ENCODE measurements at places on chromosomes 5 and 9.

GRCh38 chr5:15704397-15704947, 204.5 kb downstream of the FBXL7 start:
- DNase-seq = no peak

- no peak for DNase-seq
Observed at GRCh38 chr5:60687927-60688720, 11.8 kb downstream of the DEPDC1B start.

DNA sequence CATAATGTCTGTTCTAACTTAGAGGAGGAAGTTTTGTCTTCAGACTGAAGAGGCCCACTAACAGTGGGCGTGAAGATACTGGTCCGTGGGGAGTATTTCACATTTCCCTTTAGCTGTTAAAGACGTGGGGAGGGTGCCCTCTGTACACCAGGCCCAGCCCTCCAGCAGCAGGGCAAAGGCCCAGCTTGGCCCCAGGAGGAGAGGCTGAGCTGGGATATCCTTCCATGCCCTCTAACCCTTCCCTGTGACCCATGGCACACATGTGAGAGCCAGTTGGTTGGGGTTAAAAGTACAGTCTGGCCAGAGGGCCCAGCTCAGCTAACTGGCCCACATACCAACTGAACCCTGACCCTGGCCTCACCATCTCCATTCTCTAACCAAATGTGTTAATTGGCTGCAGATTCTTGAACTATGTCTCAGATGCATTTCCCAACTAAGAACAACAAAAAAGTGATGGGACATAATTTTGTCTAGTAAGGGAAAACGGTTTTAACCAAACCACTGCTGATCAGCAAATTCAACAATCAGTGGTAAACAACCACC, 74.4 kb downstream of the LHFPL2 start:
- no peak for DNase-seq

GRCh38 chr5:60597572-60598320, 102.2 kb downstream of the DEPDC1B start:
- DNase-seq = no peak

DNA sequence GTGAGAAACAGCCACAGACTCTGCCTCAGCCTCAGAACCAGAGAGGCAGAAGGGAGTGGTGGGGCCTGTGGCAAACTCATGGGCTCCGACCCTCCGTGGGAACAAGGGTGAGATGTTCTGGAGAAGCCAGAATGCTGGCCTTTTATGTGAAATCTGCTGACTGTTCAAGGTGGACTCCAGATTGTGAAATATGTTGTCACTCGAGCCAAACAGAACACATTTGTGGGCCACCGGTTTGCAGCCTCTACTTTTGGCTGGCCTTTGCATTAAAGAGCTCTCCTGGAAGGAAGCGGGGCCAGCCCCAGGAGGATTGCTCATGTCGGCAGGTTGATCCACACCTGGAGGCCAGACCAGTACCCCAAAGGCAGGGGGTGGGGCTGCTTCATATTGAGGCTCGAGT, 62.4 kb downstream of the ERGIC1 start:
- no peak for DNase-seq

GRCh38 chr5:73814233-73814846, 188.3 kb downstream of the ARHGEF28 start:
- DNase-seq = no peak

- no peak for DNase-seq
Observed at GRCh38 chr9:111001526-111001925, 36.7 kb downstream of the LPAR1 start.

DNA sequence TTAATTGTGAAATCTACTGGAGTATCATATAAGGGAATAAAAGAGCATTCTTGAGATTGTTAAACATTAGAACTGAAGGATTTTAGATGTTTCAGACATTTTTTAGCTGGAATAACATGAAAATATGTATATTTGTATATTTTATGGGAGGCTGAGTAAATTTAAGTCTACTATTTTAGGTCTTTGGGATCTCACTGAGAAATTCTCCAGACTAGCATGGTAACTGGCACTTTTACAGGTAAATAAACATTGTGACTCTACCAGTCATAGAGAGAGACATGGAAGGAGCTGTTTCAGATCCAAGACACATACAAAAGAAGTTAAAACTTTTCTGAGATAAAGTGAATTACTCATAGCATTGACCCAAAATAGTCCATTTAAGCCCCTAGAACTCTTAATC, 59.4 kb downstream of the NDUFAF2 start:
- no peak for DNase-seq

DNA sequence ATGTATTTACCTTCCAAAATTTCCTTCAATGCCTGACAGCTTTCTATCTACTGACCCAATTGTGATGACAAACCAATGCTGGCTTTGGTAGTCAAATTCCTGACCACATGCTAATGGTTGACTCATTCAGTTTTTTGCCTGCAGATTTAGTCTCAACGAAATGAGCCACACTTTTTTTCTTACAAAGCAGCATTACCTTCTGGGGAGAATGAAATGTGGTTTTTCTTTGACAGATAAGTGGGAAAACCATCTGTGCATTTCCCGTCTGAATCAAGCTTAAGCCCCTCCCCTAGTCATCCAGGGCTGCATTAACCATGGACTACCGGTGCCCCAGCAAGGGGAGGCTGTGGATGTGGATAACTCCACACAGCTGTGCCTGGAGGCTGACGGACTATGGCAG, 99.6 kb upstream of the TAF11L2 start:
- DNase-seq = no peak

- DNase-seq = no peak
Observed at GRCh38 chr5:170301981-170302652, 4.5 kb upstream of the LCP2 start.

DNA sequence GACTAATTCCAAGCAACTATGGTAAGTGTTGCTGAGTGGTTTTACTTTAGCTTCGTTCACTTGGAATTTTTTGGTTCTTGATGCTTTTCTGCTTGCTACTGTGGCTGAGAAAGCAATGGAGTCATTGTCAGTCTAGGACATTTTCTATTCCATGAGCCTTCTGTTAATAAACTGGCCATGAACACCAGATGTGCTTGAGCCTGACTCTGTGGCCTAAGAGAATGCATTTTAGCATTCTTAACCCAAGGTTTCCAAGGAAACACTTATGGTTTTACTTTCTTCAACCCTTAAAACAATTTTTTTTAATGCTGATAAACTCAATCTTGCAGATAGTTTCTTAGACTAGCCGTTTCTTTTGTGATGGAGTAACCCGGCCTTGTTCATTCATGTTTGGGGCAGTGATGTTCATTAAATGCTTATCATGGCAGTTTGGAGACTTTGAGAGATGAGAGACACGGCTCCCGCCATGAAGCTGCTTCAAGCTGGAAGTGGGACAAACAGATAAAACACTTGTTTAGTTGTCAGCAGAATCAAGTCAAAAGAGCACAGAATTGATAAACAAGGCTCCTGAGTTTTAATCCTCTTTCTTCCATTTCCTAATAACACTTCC, 42.4 kb downstream of the OSTF1 start:
- no peak for DNase-seq

DNA sequence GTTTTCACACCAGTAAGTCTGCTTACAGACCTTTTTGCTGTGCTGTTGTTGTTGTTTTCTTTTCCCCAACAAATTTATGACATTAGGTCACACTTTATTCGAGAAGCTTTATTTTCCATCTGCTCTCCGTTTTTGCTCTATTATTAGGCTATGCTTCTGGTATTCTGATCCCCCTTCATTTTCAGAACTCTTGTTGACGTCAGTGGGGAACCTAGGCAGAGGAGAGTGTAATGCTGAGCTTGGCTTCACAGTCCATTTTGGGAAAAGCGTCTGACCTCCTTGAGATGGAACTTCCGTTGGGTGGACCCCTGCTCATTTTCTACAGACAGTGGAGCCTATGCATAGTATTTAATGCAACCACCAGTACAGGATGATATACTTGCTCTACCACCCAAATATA, 387.9 kb upstream of the MEF2C start:
- DNase-seq = no peak

- DNase-seq = no peak
Observed at GRCh38 chr9:87081503-87081902, 134.2 kb upstream of the GAS1 start.

GRCh38 chr9:96048104-96048955, 172.8 kb downstream of the ERCC6L2 start:
- DNase-seq = no peak

DNA sequence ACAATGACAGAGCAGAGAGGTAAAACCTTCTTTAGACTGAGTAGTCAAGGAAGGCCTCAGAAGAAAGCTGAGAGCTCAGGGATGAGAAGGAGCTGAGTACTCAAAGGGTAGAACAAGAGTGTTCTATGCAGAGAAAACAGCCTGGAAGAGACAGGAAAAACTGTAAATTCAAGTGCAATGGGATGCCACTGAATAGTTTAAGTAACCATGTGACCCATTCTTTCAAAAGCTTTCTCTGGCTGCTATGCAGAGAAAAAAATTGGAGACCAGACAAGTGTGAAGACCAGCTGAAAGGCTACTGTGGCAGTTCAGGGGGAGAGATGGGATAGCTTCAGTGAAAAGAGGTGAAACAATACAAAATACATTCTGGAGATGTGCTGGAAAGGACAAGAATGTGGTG, 61.3 kb upstream of the RNF38 start:
- no peak for DNase-seq

DNA sequence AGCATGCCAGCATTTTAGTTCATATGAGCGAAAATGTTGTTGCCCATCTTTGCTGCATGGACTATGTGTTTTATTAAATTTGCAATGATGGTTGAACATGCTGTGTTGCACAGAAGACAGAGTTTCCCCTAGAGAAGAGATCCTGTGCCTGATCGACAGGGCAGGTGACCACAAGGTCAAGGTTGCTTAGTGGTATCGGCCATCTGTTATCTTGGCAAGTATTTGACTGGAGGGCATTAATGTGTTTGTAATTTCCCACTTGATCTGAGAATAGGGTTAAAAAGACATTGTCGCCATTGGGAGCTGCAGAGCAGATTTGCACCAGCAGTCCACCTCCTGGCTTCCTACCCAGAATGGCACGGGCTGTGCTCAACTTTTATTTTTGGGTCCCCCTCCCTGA, 1523.6 kb upstream of the WWC1 start:
- DNase-seq = no peak

GRCh38 chr9:114513055-114513958, 8.0 kb upstream of the WHRN start:
- DNase-seq = no peak

GRCh38 chr9:69605406-69605805, 66.8 kb downstream of the APBA1 start:
- DNase-seq = no peak

- DNase-seq = peak; percentile 15
Observed at GRCh38 chr9:96875461-96876142, 21.3 kb upstream of the ZNF782 start.

Data from CD8-positive, alpha-beta memory T cell (primary cell).